ENCODE measurements at places on chromosomes 6 and 20.
A peak's percentile ranks its signal among the peaks of the same experiment; 100 is the strongest.

GRCh38 chr6:137921823-137922222 lies 54.8 kb downstream of the TNFAIP3 start:
- peak; percentile 18 for DNase-seq

- DNase-seq, result no peak
Observed at GRCh38 chr6:107587451-107587850, 97.5 kb downstream of the SOBP start.

- DNase-seq, result no peak
Observed at GRCh38 chr6:127147534-127147933, 29.1 kb downstream of the RSPO3 start.

DNA sequence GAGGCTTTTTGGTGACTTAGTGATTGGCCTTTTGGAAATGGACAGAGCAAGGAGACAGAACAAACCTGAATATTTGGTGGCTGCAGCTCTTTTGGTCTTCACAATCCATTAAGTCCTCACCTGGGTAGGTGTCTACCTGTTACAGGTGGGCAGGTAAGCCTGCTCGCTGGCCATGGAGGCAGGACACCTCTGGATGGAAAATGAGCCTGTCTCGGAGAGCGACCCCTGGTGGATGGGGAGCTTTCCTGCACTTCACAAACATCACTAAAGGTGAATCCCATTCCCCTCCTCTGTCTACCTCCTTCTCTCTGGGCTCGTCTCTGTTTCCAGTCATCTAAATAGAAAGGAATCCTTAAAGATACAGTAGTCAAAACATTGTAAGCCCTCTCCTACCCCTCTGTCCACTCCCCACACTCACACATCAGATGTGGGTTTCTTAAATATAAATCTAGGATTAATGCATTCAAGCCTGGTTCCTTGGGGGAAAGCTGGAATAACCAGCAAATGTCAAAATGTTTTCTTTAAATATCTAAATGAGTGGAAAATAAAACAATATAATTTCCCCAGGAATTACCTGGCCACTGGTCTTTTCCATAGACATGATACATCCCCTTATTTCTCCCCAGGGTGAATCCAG lies 304.9 kb downstream of the CDH26 start:
- DNase-seq, result peak; percentile 32

DNA sequence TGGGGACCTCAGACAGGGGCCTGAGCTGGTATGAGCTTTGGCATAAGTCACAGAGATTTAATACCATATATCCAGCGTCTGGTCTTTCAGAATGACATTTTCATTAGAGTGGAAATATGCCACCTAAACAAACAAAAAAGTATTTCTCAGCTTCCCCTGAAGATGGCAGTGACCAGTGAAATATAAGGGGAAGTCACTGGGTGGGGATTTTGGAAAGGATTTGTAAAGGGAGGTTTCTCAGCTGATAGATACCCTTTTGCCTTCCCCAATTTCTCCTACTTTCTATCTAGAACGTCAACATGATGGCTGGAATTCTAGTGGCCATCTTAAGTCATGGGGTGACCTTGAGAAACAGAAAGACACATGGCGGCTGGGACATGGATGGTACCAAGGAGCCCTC lies 137.7 kb upstream of the LRFN2 start:
- DNase-seq, result no peak

- no peak for DNase-seq
Observed at GRCh38 chr6:70414813-70415212, 1.5 kb downstream of the FAM135A start.

- DNase-seq, result peak; percentile 45
Observed at GRCh38 chr20:62918147-62918546, 8.2 kb downstream of the DIDO1 start.

DNA sequence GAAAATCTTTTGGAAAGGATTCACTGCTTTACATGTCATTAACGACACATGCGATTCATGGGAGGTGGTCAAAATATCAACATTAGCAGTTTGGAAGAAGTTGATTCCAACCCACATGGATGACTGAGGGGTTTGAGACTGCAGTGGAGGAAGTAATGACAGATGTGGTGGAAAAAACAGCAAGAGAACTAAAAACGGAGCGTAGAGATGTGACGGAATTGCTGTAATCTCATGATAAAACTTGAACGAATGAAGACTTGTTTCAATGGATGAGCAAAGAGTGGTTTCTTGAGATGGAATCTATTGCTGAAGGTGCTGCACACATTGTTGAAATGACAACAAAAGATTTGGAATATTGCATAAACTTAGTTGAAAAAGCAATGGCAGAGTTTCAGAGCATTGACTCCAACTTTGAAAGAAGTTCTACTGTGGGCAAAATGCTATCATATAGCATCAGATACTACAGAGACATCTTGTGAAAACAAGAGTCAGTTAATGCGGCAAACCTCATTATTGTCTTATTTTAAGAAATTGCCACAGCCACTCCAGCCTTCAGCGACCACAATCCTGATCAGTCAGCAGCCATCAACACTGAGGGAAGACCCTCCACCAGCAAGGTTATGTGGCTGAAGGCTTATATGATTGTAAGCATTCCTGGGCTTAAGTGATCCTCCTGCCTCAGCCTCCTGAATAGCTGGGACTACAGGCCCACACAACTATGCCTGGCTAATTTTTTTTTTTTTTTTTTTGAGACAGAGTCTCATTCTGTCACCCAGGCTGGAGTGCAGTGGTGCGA lies 19.2 kb downstream of the SRSF3 start:
- no peak for DNase-seq

DNA sequence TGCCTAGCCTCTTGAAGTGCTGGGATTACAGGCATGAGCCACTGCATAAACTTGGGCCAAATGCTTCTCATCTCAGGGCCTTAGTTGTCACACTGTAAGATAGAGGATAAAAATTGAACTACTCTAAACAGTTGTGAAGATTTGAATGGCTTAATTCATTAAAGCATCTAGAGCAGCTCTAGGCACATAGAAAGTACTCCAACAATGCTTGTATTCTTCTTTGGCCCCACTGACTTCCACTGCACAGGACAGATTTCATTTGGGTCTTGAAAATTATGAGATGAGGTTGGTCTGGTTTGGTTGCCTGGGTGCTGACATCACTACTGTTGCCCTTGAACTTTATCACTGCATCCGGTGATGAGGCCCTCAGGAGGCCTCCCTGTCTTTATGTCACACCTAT lies 10.0 kb upstream of the HBS1L start:
- no peak for DNase-seq

GRCh38 chr20:56516631-56517030 lies 7.9 kb upstream of the FAM209A start:
- no peak for DNase-seq

DNA sequence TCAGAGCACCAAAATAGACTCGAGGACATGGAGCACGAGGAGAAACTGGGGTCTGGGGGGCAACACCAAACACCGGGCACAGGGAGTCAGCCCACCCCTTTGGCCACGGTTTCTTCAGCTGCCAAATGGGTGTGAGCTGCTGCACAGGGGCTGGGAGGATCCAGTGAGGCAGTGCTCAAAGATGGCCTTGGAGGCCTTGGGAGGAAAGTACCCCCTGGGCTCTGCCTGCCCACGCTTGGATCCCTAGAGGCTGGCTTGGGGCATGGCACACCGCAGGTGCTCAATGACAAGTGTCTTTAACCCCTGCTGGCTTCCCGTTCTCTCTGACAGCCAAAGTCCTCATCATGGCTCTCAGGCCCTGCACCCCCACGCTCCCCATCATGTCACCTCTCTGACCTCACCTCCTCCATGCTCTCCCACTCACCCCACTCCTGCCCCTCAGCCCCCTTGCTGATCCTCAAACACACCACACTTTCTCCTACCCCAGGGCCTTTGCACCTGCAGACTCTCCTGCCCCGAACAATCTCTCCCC lies 190.3 kb downstream of the ANKRD60 start:
- no peak for DNase-seq

DNA sequence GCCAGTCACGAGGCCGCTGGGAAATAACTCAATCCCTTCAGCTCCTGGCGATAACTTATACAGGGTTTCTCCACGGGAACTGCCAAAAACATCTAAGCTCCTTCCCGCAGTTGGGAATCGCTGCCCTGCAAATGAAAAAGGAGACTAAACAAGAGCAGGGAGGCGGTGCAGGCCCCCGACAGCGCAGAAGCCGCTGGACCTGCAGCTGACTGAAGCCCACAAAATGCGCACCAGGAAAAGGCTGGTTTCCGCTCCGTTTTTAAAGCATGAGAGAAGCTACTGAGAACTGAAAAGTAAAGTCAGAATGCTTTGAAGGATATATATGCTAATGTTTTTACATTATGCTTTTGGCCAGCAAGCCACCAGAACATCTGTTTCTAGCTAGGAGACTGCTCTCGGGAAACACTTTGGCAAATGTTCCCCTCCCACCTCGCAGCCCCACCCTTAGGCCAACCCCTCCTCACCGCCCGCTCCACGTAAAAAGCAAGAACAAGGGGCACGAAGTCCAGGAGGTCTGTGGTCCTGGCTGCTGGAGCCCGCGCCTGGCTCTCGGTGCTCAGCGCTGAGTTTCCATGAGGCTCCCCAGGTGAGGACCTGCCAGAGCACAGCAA lies 90.5 kb downstream of the SOD2 start:
- no peak for DNase-seq

- DNase-seq, result no peak
Observed at GRCh38 chr6:27837625-27838057, 74.6 kb downstream of the OR2B2 start.

GRCh38 chr20:62215991-62216635 lies 4.0 kb downstream of the HRH3 start:
- no peak for DNase-seq

DNA sequence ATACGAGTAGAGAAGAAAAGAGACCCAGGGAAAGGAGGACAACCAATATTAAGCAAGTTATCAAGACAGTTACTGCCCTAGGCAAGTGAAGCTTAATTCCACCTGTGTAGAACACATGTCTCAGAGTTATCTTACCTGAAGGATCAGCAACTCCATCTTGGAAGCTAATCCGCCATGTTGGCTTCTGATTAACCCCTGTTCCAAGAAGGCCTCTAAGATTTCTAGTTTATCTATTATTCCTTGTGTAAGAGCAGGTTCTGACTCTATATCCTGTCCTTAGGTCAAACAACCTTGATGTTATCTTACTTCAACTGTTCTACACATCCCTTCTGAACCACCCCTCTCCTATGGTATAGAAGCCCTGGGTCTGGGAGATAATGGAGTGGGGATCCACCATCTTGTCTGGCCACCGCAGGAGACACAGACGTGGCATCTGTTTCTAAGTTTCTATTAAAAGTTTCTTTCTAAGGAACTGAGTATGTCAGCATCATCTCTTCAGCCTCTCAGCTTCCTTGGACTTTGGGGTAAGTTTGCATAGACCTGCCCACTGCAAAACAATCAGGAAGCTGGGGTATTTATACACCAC lies 27.7 kb upstream of the PTPN1 start:
- DNase-seq, result no peak

DNA sequence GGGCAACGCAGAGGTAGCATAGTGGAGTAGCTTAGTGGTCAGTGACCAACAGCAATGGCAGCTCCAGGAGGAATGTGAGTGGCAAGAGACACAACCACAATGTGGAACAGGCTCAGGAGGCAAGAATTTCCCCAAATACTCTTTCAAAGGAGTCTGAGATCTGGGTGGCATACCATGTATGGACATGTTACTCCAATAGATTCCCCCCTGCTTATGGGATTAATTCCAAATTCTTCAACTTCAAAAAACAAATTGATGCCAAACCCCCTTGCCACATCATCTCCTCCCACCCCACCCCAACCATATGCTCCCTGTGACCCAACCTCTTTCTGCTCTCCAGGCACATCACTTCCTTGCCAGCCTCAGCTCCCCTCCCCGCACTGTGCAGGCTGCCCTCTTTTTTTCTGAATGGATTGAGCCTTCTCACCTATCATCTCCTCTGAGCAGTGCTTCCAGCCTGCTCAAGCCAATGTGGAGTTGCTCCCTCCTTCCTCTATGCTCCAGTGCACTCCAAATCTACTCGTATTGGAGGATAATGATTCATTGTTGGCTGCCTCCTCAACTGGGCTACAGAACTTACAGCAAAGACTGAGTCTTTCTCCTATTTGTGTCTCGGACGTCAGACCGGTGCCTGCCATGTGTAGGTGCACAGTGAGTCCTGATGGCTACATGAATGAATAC lies 93.0 kb upstream of the CEP85L start:
- DNase-seq, result no peak

- no peak for DNase-seq
Observed at GRCh38 chr6:39411465-39411864, 89.0 kb upstream of the KCNK16 start.

- no peak for DNase-seq
Observed at GRCh38 chr6:161189891-161190290, 84.0 kb downstream of the AGPAT4 start.

- DNase-seq, result no peak
Observed at GRCh38 chr6:151679941-151680340, 127.5 kb upstream of the ESR1 start.

GRCh38 chr20:4855555-4855954 lies 133.8 kb downstream of the PRND start:
- no peak for DNase-seq

- DNase-seq, result no peak
Observed at GRCh38 chr6:142927904-142928303, 17.1 kb downstream of the HIVEP2 start.

DNA sequence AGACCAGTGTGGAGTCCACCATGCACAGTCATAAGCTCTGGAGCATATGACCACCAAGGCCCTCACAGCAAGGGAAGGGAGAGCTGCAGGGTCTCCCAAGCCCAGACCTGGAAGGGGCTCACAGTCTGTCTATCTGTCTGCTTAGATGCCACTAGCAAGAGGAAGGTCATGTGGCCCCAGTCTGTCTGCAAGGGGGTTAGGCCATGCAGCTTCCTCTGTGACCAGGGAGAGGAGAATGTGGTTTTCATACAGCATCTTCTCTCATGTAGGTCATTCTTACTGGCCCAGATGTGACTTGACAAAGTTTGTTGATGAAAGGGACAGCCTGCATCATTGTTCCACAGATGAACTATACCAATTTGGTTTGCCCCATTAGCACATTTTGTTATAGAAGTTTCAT lies 260.8 kb downstream of the FARS2 start:
- no peak for DNase-seq

- DNase-seq, result no peak
Observed at GRCh38 chr6:159378411-159379328, 209.5 kb downstream of the FNDC1 start.

DNA sequence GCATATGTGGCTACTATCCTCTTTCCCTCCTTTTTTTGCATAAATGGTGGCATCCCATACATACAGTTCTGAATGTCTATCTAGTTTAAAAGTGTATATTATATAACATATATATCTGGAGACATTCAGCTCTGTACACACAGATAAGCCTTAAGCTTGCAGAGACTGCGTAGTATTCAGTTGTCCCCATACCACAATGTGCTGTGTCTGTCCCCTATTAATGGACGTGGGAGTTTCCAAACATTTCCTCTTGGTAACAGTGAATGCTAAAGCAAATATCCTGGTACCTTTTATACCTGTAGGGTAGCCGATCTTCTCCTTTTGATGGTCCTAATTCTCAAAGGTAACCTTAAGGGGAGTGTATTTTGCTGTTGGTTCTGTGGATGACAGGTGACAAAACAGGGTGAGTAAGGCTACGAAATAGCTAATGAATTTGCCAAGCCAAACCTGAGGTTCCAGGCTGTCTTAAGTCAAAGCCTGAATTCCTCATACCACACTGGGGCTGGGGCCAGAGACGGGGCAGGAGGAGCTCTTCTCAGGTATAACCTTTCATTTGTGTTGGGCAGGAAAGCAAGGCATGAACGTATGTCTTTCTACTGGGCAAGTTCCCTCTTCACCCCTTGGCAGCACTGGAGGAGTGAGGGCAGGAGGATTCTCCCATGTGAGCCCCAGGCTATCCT lies 7.8 kb upstream of the C2 start:
- no peak for DNase-seq

- no peak for DNase-seq
Observed at GRCh38 chr6:105304825-105305224, 98.1 kb downstream of the PREP start.

- DNase-seq, result peak; percentile 73
Observed at GRCh38 chr6:159134701-159135364, 34.4 kb upstream of the FNDC1 start.
